ENCODE measurements at places on chromosomes 11 and 22.

DNA sequence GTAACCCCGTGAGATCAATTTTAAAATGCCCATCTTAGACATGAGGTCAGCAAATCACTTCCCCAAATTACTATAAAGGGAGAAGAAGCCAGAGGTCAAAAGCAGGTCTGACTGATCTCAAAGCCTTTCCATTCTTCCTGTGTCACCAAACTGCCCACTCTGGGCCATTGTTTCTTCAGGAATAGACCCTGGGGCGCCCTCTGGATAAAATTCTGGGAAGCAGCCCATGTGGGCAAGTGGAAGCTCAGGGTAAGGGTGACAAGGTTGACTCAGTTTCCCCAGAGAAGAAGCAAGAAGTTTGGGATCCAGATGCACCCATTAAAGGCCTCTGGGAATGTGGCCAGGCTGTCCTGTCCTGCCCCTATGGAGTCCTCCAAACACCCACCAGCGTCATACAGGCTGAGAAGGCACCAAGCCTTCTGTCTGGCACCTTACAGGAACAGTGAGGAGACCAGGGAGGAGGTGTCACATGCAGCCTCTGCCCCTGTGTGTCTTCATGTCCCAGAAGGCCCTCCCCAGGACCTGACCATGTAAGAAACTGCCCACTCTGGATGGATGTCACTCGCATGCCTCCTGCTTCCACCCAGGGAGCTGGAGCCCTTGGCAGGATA, 50.1 kb downstream of the CHST1 start:
- DNase-seq = no peak

DNA sequence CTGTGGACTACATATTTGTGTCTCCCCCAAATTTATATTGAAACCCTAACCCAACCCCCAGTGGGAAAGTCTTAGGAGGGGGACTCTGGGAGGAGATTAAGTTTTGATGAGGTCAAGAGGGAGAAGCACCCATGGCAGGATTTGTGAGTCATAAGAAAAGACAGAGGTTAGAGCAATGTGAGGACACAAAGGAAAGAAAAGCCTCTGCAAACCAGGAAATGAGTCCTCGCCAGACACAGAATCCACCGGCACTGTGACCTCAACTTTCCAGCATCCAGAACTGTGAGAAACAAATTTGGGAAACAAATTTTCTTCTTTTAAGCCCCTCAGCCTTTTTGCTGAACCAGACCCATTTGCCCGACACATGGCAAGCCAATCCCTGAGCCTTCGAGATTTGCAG, 397.0 kb downstream of the NTM start:
- DNase-seq = no peak

GRCh38 chr22:20448630-20449029, 11.0 kb upstream of the SCARF2 start:
- no peak for DNase-seq

GRCh38 chr11:94553938-94554337, 10.2 kb downstream of the FUT4 start:
- no peak for DNase-seq

DNA sequence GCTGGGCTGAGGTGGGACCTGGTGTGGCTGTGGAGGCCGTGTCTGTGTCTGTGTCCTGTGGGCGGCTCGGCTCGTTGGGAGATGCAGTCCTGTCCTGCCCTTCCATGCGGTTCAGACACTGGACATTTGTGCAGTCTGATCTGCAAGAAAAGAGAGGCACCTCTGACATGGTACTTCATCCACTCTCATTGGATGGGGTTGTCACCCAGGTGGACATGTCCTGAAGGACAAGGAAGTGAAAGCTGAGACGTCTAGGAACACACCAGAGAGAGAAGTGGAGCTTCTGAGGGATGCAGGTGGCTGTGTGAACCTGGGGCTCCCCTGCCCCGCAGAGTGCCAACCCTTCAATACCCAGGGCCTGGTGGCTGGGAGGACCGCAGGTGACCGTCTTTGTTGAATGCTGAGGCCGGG, 18.4 kb downstream of the TBX1 start:
- DNase-seq = no peak

GRCh38 chr22:36505998-36506635, 723 bp downstream of the FOXRED2 start:
- DNase-seq = no peak

- no peak for DNase-seq
These were observed 226.4 kb upstream of the KIRREL3 start for GRCh38 chr11:127226949-127227348.

DNA sequence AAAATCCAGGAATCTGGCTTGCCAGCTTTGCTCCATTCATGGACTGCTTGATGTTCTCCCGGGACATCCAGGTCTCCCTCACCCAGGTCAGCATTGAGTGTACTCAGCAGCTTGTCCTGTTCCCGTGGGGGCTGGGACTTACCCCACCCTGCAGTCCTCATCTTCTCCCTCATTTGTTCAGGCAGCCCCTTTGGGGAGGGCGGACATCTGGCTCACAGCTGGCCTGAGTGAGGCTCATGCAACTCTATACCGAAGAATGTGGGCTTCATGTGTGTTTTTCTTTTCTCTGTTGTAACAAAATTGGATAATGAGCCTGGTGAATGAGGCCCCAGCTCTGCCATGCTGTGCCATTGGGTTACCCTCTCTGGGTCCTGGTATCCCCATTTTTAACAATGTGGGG, 227.7 kb upstream of the TENM4 start:
- DNase-seq = no peak

DNA sequence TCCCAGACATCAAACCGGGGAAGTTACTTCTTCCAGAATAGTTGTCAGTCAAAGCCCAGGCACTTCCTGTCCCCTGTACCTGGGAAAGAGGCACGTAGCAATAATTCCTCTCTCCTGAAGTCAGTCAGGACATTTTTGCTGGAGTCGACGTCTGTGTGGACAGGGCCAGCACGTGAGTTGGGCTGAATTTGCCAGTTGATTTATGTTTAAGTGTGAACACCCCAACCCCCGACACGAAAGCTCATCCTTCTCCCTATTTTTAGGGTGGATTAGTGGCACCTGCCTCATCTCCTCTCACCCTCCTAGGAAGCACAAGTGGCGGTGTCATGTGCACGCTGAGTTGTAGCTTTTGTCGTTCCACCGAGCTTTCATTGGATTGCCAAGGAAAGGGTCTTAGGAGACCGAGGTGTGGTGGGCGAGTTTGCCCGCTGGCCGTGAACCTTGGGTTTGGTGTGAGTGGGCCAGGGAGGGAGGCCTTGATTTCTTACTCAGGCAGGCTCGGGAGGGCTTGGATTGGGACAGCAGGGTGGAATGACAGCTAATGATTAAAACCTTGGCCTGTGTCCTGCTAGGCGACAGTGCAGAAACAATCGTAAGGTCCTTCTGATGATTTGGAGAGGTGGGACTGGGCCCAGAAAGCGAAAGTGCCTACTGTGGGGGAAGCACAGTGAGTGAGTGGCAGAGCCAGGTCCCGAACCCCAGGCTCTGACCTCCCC, 87.0 kb upstream of the CRYBB3 start:
- no peak for DNase-seq

All from breast epithelium (tissue), 4 donors.